ENCODE measurements at places on chromosomes 1 and 21.

DNA sequence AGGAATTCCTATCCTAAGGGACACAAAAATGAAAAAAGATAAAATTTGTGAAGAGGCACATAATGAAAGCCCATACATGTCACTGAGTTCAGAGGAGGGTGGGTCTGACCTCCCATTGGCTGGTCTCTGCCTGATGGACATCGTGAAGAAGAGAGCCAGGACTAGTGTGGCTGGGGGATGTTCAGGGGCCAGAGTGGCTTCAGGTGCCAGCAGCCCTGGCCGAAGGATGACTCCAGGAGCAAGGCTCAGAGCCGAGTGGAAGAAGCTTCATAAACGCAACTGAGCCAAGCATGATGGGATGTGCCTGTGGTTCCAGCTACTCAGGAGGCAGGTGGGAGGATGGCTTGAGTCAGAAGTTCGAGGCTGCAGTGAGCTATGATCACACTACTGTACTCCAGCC is 56.9 kb upstream of the ATP5PO start:
- DNase-seq = no peak

GRCh38 chr1:40922969-40923368 is 56.5 kb upstream of the CTPS1 start:
- DNase-seq = peak; percentile 74

DNA sequence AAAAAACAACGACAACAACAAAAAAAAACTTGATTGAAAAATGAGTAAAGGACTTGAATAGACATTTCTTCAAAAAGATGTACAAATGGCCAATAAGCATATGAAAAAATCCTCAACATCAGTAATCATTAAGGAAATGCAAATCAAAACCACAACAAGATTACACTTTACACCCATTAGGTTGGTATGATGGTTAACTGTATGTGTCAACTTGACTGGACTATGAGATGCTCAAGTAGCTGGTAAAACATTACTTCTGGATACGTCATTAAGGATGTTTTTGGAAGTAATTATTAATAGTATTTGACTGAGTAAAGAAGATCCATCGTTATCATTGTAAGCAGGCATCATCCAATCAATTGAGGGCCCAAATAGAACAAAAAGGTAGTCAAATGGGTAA is 34.9 kb upstream of the LYPLAL1 start:
- DNase-seq = no peak

DNA sequence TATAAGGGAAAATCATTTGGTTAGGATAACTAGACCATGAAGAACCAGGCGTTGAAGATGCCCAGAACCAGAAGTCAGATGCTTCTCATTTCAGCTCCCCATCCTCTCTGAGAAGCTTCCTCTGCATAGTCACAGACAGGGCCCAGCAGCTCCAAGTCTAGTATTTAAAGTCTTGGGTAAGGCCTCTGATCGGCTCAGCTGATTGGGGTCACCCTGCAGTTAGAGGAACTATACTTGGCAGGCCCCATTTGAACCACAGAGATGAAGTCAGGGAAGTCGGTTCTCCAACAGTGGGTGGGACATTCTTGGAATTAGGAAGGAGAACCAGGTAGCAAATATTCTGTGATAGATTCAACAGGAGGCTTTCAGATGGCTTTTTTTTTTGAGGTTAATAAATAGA is 48.3 kb downstream of the SLC22A15 start:
- DNase-seq = no peak

DNA sequence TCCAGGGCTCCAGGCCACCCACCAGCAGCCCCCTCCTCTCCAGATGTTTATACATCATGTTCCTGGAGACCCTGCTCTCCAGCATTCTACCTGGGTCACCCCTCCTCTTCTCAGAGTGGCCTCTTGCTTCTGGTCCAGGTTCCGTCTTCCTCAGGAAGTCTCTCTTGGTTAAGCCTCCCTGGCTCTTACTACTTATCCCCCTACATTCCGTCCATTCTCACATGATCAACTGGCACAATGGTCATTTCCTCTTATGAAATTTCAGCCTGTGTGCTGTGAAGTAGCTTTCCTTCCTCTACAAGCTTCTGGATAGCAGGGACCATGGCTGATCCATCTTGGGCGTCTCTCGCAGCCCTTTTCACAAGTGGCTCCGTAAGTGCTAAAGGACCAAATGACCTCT is 33.9 kb upstream of the ATP2B4 start:
- no peak for DNase-seq

- DNase-seq = no peak
Measured at GRCh38 chr21:27371975-27372331, 405.1 kb upstream of the ADAMTS5 start.

- DNase-seq = no peak
Measured at GRCh38 chr1:62726011-62726442, 37.8 kb upstream of the DOCK7 start.

- no peak for DNase-seq
Measured at GRCh38 chr1:110556471-110556807, 37.5 kb upstream of the KCNA10 start.

DNA sequence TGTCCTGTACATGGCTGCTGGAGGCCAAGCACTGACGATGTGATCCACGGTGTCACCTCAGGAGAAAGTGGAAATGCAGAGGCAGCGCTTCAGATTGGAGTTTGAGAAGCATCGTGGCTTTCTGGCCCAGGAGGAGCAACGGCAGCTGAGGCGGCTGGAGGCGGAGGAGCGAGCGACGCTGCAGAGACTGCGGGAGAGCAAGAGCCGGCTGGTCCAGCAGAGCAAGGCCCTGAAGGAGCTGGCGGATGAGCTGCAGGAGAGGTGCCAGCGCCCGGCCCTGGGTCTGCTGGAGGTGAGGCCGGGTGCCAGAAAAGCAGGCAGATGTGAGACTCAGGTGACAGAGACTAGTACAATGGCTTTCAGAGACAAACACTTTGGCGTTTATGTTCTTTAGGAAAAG is 7.7 kb downstream of the TRIM58 start:
- DNase-seq = no peak

DNA sequence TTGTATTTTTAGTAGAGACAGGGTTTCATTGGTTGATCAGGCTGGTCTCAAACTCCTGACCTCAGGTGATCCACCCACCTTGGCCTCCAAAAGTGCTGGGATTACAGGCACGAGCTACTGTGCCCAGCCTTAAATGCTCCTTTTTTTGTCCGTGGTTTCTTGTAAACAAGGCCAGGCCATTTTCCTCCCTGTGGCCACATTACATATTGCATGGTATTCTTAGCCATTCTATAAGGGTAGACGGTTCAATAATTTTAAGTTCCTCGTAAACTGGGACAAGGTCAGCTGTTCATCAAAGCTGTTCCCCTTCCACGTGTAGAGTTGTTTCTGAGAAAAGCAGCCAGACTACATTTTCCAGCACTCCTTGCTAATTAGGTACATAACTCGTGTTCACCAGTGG is 10.3 kb upstream of the LUZP1 start:
- peak; percentile 48 for DNase-seq

DNA sequence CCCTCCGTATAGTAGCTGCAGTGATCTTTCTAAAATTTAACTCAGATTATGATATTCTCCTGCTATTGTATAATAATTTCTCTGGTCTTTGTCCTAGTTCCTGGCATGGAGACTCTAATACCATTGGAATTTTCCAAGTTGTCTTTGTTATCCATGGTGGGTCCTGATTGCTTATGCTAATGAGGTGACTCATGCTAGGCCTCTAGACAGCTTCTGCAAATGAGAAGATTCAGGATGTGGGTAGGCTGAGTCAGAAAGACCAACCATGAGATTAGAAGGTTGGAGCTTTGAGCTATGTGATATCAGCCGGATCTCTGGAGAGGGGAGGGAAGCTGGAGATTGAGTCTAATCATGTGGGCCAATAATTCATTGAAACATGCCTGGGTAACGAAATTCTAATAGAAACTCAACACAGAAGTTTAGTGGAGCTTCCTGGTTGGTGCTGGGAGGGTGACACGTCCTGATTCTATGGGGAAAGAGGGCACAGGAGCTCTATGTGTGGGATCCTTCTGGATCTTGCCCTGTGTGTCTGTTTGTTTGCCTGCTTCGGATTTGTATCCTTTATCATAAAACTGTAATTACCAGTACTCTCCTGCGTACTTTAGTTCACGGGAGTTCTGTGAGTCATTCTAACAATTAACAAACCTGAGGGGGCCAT is 73.2 kb upstream of the CNIH3 start:
- no peak for DNase-seq

- no peak for DNase-seq
Measured at GRCh38 chr1:245933431-245934045, 573.5 kb downstream of the SMYD3 start.

GRCh38 chr1:90457985-90458384 is 259.1 kb downstream of the BARHL2 start:
- DNase-seq = no peak
